Dorsolateral prefrontal cortex (tissue), 122 donors: ENCODE measurements at places on chromosomes 6 and 20.
A peak's percentile ranks its signal among the peaks of the same experiment; 100 is the strongest.

DNA sequence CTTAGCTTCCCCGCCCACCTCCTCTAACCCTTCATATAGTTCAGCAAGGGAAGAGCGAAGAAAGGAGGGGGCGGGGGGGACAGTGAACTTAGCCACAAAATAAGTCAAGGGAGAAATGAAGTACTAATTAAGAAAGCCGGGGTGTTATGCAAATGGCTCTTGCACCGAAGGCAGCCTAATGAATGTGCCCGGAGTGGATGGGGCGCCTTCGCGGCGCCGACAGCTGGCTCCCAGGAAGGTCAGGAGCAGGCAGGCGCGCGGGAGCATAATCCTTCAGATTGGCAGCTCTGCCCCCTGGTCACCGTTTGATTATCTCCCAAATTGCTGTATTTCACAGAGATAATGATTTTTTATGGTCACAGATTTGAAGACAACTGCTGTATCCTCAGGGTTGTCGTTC is 395.1 kb downstream of the TFAP2B start:
- peak; percentile 5 for DNase-seq

GRCh38 chr6:151385177-151385576 is 6.2 kb downstream of the ZBTB2 start:
- DNase-seq: no peak

DNA sequence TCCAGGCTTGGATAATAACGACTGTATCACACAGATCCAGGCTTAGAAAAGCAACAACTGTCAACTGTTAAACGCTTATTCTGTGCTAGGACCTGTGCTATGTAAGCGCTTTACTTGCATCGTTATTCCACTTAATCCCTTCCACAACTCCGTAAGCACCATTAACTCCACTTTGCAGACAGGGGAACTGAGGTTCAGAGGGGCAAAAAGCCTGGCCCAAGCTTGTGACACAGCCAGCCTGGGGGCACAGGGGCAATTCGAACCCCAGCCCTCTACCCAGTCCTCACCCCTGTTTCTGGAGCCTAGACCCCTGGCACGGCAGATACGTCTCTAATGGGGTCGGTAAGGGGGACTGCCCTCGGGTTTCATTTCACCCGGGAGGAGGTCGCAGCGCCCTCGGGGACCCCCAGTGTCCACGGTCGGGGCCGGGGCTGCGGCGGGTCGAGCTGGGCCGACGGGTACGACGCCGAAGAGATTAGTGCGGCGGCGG is 411 bp downstream of the DSN1 start:
- DNase-seq: no peak

GRCh38 chr6:41289815-41290214 is 3.3 kb upstream of the TREM1 start:
- DNase-seq: no peak
